Stimulated activated CD8-positive, alpha-beta memory T cell treated with anti-CD3 and anti-CD28 coated beads, Interleukin-2, amount 100 ng/mL, for 1 hour (primary cell): ENCODE measurements at places on chromosomes 2 and 18.
A peak's percentile ranks its signal among the peaks of the same experiment; 100 is the strongest.

DNA sequence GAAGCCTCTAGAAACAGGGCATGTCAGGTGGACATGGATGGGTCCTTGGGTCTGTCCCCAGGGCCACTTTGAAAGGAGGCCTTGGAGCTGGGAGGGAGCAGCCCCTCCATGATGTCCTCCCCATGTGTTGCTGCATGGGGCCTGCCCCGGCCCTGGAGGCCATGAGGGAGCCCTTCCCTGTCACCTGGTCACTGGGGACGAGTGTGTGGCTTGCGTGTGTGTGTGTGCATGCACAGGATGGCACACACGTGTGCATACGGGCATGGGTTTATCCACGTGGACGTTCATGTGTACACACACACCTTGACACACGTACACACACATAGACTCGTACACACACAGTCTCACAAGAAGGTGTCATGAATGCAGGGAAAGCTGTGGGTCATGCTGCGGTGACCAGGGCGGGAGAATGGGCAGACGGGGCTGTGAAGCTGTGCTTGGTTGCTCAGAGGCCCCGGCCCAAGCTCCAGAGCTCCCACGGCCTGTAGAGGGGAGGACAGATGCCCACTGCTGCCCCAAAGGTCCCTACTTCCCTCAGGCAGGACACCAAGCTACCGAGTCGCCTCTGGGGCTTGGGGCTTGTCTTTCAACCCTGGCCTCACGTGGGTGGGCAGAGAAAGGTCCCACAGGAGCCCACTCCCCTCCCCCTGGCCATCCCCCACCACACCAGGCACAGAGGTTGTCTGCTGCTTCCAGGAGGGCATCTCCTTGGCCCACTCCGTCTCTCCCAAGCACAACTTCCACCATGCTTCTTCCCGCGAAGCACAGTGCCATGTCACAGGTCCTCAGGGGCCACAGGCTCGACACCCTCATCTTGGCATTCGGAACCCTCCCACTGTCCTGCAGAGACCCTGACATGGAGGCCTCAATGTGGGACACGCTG lies 42.3 kb upstream of the GPC1 start:
- no peak for DNase-seq

DNA sequence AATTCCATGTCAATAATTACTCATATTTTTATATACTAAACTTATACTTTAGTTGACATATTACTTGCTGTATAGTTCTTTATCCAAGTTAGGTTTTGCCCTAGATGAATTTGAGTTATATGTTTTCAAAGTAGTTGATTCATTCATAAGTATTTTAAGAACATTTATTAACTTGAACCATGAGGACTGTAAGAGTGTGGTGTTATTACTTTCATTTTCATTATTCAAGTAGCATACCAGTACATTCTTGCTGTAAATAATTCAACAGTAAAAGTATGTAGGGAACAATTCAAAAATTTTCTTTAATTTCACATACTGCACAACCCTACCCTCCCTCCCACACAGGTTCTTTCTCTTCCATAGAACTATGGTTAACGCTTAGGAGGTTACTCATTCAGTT lies 75.4 kb downstream of the ANKRD12 start:
- no peak for DNase-seq

DNA sequence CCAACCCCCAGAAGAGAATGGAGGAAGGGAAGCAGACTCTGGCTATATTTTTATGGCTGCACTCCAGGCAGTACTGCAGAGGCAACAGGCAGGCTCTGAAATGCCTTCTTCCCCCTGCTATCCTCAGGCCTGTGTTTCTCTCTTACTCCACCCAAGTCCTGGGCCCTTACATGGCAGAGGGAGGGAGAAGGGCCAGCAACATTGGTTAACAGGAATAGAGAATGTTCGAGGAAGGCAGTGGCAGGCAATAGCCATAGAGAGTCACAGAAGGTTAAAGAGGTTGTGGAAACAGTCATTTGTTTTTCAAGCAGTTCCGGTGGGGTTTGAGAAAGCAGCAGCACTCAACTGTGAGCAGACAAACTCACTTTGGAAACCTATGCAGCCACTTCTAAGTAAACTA lies 15.1 kb upstream of the DARS1 start:
- no peak for DNase-seq

GRCh38 chr18:22778996-22779395 lies 154.1 kb upstream of the RBBP8 start:
- DNase-seq = no peak

- no peak for DNase-seq
These were observed 45.8 kb upstream of the MAL start for GRCh38 chr2:94979406-94980375.

- no peak for DNase-seq
These were observed 207.5 kb downstream of the SPP2 start for GRCh38 chr2:234257859-234258561.

DNA sequence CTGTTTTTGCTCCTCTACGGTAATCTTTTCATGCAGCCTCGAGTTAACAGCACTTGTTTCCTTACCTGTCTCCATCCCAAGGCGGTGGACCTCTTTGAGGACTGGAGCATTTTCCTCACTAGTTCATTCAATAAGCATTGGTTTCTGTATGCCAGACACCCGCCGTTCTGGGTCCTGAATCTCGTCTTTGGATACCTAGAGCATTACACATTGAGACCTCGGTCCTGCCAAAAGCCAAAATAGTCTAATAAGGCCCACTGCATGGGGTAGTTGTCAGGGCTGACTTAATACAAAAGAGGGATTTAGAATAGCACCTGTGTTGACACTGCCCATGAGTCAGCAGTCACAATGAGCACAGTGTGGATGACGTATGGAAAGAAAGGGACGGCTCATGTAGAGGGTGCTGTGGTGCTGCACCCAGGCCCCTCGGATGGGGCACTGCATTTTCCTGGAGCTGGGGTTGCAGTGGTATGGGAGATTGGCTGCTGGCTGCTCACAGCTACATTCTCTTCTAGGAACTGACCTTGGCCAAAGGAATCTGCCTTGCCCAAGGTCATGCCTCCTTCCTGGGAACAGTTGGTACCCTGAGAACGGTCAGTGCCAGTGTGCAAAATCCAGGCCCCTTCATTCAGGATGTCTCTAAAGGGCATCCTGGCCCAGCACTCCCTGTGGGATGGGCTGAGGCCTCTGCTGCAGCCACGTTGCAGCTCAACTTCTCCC lies 126.9 kb upstream of the NCK2 start:
- DNase-seq = no peak

- DNase-seq = no peak
These were observed 22.2 kb downstream of the SKA1 start for GRCh38 chr18:50397023-50397422.

DNA sequence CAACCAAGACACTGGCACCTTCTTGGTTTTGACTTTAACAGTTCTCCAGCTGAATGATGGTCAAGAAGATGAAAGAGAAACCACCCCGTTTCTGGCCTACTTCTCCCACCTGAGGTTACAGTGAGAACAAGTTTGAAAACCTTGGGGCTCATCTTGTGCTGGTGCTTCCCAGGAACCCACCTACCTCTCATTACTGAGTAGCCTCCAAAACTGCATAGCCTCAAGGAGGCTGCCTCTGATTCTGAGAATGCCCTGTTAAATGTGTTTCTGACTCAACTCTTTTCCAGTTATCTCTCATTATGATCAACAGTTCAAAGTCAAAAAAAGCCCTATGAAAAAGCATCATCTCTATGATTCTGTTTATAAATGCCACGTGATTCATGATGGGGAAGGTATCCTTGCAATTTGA lies 121.9 kb downstream of the CACNB4 start:
- no peak for DNase-seq

- DNase-seq = no peak
These were observed 4.9 kb downstream of the PDCD1 start for GRCh38 chr2:241853651-241854341.

- no peak for DNase-seq
These were observed 155.0 kb downstream of the EIPR1 start for GRCh38 chr2:3222636-3223035.

DNA sequence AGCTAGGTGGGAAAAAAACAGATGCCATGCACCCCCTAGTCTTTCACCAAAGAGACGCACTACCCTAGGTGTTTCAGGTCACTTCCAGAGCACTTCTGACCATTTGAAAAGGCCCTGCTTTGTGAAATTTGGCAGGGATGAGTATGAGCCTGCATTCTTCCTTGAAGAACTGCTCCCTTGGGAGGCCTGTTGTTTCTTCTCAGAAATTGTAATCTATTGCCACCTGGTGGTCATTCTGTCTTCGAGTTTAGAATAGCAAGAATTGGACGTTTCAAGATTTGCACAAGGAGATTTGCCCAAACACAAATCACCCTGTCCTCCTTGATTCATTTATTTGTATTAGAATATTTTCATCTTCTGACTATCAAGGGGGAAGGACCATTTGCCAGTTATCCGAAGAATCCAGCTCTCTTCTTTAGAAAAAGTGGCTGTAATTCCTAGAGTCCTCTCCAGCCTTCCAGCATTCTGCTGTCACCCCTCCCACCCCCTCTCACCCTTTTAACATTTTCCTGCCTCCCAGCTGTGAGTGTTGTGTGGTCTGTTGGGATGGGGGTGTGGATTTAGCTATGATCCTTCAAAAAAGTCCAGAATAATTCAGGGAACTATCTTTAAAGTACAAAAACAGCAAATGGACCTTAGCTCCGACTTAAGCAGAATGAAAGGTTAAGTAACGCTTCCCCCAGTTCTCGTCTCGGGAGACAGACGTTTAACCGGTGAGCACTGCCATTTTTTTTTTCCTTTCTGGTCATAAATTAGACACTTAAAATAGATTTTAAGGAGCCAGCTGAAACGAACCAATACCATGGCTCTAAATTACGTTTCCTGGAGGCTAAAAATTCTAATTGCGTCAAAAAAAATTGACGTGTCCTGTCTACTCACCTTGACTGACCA lies 3.7 kb upstream of the GAD1 start:
- no peak for DNase-seq

DNA sequence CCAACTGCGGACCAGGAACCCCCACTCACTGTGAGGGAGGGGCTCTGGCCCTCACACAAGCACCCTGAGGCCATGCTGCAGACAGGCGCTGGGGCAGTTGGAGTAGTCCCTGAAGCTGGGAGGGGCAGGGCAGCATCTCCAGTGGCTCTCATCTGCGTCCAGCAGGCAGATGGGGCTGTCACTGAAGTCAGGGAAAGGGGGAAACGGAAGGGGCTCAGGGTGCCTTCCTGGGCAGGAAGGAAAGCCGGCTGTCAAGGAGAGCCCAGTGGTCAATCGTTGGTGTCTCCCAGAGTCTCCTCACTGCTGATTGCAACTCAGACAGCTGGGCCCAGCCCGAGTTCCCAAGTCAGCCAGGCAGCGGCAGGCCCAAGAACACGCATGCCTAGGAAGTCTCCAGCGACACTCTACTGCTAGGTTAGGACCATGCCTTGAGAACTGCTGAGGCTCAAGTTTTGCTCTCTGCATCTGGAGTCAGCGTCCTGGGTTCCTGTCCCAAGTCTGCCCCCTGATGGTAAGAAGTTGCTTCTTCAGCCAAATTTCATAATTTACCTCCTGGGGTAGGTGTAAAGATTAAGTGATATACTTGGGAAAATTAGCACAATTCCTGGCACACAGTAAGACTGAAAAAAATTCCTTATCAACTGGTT lies 27.4 kb upstream of the NMUR1 start:
- peak; percentile 8 for DNase-seq

- no peak for DNase-seq
These were observed 5.5 kb downstream of the VSNL1 start for GRCh38 chr2:17545680-17546613.

GRCh38 chr2:159916511-159916910 lies 118.5 kb upstream of the CD302 start:
- no peak for DNase-seq

- DNase-seq = no peak
These were observed 196.0 kb upstream of the SLC39A10 start for GRCh38 chr2:195461010-195461409.

- no peak for DNase-seq
These were observed 132.2 kb downstream of the TDRD15 start for GRCh38 chr2:21256006-21256405.

GRCh38 chr2:55063226-55063625 lies 13.0 kb upstream of the RTN4 start:
- no peak for DNase-seq

DNA sequence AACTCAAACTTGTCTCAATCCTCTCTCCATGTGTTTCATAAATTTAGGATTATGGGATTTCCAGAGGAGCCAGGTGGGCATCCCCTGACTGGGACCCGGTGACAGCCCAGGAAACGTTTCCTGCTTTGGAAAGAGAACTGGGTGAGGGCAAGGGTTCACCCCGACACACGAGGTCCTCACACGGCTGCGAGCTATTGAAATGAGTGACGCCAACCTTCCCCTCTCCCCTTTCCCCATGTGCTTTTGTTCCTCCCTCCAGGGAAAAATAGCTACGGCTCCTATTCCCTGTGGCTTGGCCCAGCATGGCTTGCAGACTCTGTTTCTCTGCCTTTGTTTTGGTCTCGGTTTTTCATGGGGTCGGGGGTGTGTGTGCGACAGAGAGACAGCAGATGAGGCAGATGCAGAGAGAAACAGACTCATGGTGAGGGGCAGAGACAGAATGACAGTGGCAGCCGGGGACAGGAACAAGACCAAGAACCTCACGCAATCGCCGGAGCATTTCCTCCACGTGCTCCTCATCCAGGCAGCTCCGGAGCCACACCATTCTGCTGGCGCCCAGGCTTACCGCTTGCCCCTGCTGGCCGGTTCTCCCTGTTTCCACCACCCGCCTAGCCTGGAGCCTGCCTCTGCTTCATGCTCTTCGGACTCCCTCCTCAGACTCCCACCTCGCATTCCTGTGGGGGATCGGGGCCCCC lies 238.5 kb downstream of the DYSF start:
- DNase-seq = no peak

GRCh38 chr2:176817061-176817565 lies 395.5 kb upstream of the HNRNPA3 start:
- DNase-seq = no peak

DNA sequence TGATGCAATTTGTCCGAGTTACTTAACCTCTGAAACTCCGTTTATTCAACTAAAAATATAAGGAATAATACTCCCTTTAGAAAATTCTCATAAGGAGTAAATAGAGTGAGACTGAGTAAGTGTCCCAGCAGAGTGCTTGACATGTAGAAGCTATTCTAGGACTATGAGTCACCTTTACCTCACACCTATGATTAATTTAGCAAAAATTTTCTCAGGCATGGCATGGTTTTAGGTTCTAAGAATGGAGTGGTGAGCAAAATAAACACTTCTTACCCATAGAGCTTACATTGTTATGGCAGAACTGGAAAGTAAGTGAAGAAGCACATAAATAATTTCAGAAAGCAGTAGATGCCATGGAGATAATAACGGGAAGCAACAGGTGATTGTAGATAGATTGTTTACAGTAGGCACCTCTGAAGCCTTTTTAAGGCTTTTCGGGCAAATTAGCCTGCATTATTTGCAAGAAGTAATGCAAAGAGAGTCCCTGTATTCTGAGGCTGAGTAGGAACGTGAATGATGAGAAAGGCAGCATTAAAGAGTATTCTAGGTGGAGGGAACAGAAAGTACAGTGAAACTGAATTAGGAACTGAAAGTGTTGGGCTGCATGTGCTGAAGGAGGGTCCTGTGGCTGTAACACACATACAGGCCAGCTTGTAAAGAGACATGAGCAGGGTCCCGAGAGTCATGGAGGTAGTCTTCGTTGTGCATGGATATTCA lies 209.2 kb downstream of the ZNF407 start:
- no peak for DNase-seq

DNA sequence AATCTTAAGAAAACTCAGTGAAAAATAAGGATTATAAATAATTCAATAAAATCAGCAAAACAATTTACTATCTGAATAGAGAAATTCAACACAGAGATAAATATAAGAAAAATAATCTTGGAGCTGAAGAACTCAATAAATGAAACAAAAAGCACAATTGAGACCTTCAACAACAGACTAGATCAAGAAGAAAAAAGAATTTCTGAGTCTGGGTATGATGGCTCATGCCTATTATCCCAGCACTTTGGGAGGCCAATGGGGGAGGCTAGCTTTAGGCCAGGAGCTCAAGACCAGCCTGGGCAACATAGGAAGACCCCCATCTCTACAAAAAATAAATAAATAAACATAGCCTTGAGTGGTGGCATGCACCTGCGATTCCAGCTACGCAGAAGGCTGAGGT lies 1295.7 kb upstream of the NRXN1 start:
- no peak for DNase-seq
